Activated CD8-positive, alpha-beta memory T cell treated with anti-CD3 and anti-CD28 coated beads, Interleukin-2, amount 10 ng/mL, durations not matched to agents 7 days and 5 days (primary cell): ENCODE measurements at places on chromosomes 3 and 15. TPM values are rescaled to one million over a fixed set of nuclear protein-coding genes. Genes with fewer than 3 reads are reported as not detected.
A peak's percentile ranks its signal among the peaks of the same experiment; 100 is the strongest.

GRCh38 chr3:47520756-47521155, 7.2 kb upstream of the ELP6 start:
- no peak for DNase-seq
- no peak overlapping the region for H3K27ac ChIP-seq
- peaks cover 9% of the 10 kb centered on the region for H3K4me1 ChIP-seq
- no peak overlapping the region for H3K4me3 ChIP-seq
- H3K27me3 ChIP-seq: peaks cover 2% of the 10 kb centered on the region

- peaks cover 13% of the 10 kb centered on the region for H3K4me1 ChIP-seq
- H3K27me3 ChIP-seq: no peaks in the 10 kb centered on the region
- H3K27ac ChIP-seq: no peak overlapping the region
- no peak overlapping the region for H3K4me3 ChIP-seq
- H3K36me3 ChIP-seq: peaks cover 5% of the 10 kb centered on the region
Measured at GRCh38 chr3:129462361-129462968, 22.4 kb downstream of the IFT122 start.

Gene IL17RD
- total RNA-seq: not detected

DNA sequence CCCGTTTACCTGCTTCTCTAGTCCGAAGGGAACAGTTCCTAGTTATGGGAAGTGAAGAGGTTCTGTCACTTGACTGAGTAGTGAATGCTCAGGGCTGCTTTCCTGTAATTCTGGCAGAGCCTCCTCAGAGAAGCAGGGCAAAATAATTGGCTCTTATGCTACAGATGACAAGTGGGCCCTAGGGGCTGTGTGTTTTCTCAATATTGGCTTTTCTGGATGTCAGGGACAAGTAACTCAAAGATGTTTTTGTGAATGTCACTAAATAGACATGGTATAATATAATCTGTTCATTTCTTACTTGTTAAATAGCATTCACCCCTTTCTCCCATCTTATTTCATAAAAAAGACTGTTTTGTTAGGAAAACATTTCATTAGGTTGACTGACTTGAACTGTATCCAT, 40.1 kb downstream of the SGO1 start:
- DNase-seq: no peak
- H3K4me3 ChIP-seq: no peak overlapping the region
- H3K27me3 ChIP-seq: no peaks in the 10 kb centered on the region
- peaks cover 2% of the 10 kb centered on the region for H3K4me1 ChIP-seq
- no peak overlapping the region for H3K27ac ChIP-seq
- peaks cover 77% of the 10 kb centered on the region for H3K36me3 ChIP-seq

DNA sequence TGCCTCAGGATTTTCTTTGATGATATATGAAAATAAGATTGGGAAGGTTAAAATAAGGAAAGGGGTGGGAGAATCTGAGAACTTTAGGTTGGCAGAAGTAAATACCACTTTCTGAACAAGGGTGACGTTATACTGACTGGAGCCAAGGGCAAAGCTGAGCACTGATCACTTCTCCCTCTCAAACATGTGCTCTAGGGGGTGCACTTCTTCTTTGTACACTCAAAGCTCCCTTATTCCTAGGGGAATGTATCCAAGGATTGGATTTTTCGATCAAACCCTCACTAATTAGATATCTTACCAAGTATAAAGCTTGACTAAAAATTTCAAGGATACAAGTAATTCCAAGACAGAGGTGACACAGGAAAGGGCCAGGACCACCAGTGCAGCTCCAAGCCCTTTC, 243.9 kb upstream of the UMPS start:
- H3K27ac ChIP-seq: no peak overlapping the region
- DNase-seq: no peak
- H3K27me3 ChIP-seq: peaks cover 31% of the 10 kb centered on the region
- no peak overlapping the region for H3K4me3 ChIP-seq

GRCh38 chr15:81012588-81012987, 11.9 kb downstream of the TLNRD1 start:
- H3K27ac ChIP-seq: no peak overlapping the region
- H3K4me1 ChIP-seq: peaks cover 20% of the 10 kb centered on the region
- no peak overlapping the region for H3K4me3 ChIP-seq
- no peak for DNase-seq

- H3K27ac ChIP-seq: no peak overlapping the region
- H3K27me3 ChIP-seq: no peaks in the 10 kb centered on the region
- H3K4me3 ChIP-seq: no peak overlapping the region
- H3K4me1 ChIP-seq: peaks cover 40% of the 10 kb centered on the region
- H3K36me3 ChIP-seq: peaks cover 4% of the 10 kb centered on the region
Measured at GRCh38 chr3:133479895-133480669, 80.2 kb downstream of the BFSP2 start.

GRCh38 chr3:195219351-195220230, 51.4 kb downstream of the XXYLT1 start:
- H3K4me3 ChIP-seq: no peak overlapping the region
- no peaks in the 10 kb centered on the region for H3K4me1 ChIP-seq
- peak overlapping the region; percentile 32 for H3K27ac ChIP-seq
- no peaks in the 10 kb centered on the region for H3K27me3 ChIP-seq
- peak; percentile 36 for DNase-seq
- H3K36me3 ChIP-seq: peaks cover 4% of the 10 kb centered on the region
